ENCODE measurements at places on chromosomes 4 and X.

GRCh38 chr4:107196312-107196711 lies 160.2 kb upstream of the DKK2 start:
- DNase-seq, result no peak

- DNase-seq, result no peak
These were observed 57.6 kb upstream of the TBC1D9 start for GRCh38 chr4:140813804-140814203.

DNA sequence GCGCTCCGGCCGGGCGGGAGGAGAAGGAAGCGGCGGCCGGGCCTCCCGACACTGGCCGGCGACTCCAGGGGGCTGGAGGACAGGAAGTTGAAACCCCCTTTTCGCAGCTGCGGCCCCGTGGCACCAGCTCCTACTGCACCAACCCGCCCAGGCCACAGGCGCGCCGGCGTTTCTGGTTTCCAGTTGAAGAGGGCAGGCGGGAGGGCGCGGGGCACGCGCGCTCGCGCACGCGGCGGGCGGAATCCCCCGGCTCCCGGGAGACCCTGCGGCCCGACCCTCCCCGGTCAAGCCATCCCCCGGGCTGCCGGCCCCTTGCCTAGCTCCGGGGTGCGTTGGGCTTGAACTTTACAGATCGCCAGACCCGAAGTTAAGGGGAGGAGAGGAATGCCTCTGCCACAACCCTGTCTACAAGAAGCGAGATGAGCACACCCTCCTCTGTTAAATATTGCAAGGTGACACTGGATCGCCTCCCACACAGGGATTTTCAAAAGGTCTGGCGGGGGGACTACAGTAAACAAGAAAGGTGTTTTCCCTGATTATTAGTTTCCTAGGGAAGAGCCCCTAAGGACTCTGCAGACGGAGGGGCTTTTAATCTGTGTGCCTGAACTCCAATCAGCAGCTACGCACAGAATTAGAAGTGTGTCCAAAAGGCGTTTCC lies 1.4 kb downstream of the ELOVL6 start:
- DNase-seq, result peak; percentile 40

DNA sequence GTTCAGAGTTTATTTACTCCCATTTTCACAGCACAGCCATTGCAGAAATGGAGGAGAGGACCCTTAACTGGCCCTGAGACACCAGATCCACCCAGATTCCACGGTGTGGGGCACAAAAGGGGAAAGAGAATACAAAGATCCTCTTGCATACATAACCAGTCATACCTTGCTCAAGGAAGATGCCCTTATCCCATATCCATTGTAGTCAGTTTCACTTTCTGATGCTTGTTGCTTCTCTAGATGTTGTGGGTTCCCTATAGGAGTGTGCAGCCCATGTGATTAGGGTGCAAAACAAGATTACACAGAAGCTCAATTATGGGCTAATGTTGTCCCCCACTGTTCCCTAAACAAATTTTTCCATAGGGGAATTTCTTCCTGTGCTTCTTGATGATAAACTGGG lies 1309.0 kb upstream of the PABPC4L start:
- no peak for DNase-seq

GRCh38 chr4:159347813-159348212 lies 244.9 kb downstream of the RAPGEF2 start:
- no peak for DNase-seq

DNA sequence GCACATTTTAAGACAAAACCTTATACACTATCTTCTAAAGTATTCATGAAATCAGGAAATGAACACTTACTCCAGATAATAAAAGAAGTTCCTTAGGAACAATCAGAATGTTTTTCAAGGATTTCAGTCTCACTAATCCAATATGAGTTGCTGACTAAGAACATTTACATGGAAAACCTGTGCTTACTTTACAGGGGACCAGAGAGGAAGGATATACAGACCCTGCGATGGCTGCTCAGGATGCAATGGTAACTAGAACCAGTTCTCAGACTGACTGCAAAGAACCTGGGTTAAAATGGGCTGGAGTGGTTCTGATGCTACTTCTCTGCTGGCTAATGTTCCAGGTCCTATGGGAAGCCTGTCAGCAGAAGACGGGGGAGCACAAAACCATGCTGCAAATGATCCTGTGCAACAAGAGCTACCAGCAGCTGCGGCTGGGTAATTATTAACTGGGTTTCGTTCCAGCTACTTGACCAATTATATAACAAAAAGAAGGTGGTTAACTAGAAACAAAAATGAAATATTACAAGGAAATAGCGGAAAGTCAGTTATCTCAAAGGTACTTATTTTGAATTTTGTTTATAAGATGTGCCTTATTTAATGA lies 85.3 kb downstream of the ANXA10 start:
- DNase-seq, result no peak

- DNase-seq, result no peak
These were observed 77.0 kb downstream of the FBXW7 start for GRCh38 chr4:152458801-152459302.

DNA sequence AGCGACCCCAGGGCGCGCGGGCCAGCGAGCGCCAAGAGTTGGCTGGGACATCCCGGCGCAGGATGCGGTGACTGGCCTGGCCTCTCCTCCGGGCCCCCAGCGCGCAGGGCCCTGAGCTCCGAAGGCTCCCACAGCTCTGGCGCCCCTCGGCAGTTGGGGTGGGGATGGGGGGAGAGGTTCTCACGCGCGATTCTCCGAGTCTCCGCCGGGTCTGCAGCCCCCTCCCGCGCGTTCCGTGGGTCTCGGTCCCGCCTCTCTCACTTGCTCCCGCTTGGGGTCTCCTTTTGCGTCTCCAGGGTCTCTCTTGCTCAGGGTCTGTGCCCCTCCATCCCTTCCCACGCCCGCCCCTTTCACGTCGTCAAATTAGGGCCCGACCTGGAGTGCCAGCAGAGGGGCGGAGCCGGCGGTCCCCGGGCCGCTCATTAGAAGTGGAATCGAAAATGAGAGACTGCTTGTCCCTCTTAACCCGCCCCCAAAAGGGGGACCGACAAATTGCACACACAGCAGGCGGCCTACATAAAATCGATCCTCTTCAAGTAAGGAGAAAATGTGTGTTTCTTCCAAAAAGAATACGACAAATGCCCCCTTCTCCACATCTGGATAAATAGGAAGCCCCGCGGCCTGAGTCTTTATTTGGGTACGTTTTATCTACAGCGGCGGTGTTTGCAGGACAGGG lies 877 bp upstream of the NKX1-1 start:
- no peak for DNase-seq

DNA sequence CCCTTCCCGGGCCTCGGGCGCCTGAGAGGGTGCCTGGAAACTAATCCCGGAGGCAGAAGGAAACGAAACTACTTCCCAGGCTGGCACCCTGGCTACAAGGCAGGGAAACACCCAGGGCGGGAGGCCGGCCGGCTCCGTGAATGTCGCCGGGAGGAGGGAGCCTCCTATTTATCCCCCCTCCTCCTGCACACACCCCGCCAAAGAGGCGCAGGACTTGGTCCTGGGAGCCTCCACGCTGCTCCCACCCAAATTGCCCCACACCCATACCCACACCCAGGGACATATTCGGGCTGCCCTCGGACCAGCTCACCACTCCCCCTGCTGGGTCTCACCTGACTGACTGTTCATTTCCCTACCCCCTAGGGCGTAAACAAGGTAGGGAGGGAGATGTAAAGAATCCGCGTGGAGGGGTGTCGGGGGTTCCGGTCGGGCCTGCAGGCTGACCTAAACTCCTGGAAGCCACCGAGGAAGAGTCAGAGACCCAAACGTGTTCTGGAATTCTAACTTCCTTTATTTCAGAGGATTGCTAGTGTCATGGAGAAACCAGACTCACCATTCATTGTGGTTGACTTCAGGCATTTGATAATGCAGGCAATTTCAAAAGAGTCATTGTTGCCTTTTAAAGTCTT lies at the start of gene BTC:
Gene BTC, minus strand, starts transcription at position 142 of the 629 bp plus-strand sequence. CDS start 198 bp downstream, outside the sequence.
- DNase-seq, result no peak

- DNase-seq, result no peak
These were observed 14.2 kb downstream of the F8A1 start for GRCh38 chrX:154900323-154900722.

GRCh38 chr4:100062921-100063320 lies 112.8 kb upstream of the H2AZ1 start:
- DNase-seq, result no peak

DNA sequence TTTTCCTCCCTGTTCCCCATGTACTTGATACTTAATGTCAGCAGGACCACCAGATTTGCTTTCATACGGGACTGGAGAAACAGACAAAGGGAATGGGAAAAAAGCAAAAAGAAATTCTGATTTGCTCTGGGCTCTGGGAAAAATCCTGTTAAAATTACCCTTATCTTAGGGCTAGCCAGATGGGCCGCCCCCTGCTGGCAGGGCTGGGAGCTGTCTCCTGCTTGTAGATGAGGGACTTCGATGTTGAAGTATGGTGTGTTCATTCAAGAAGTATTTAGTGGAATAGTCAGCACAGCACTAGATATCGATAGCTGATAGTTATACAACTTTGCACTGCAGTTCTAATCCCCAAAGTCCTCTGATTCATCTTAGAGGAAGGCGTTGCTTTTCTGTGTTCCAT lies 45.8 kb downstream of the BCORL1 start:
- DNase-seq, result peak; percentile 30

- no peak for DNase-seq
These were observed 760.2 kb upstream of the AADAT start for GRCh38 chr4:170849969-170850368.

GRCh38 chrX:121455890-121456289 lies 408.5 kb downstream of the GLUD2 start:
- DNase-seq, result no peak

GRCh38 chr4:118313098-118313497 lies 39.7 kb downstream of the PRSS12 start:
- DNase-seq, result no peak

- no peak for DNase-seq
These were observed 171.0 kb downstream of the RAPGEF2 start for GRCh38 chr4:159273841-159274240.

All from activated T-cell treated with anti-CD3 and anti-CD28 coated beads for 4 hours (primary cell).